ENCODE measurements at places on chromosomes 1 and 21.

GRCh38 chr1:212718499-212718898 lies 18.9 kb upstream of the BATF3 start:
- peak; percentile 15 for DNase-seq

- DNase-seq: no peak
These were observed 235.3 kb downstream of the MRPL39 start for GRCh38 chr21:25371841-25372425.

- peak; percentile 52 for DNase-seq
These were observed 73.1 kb upstream of the GJB5 start for GRCh38 chr1:34681480-34682451.

DNA sequence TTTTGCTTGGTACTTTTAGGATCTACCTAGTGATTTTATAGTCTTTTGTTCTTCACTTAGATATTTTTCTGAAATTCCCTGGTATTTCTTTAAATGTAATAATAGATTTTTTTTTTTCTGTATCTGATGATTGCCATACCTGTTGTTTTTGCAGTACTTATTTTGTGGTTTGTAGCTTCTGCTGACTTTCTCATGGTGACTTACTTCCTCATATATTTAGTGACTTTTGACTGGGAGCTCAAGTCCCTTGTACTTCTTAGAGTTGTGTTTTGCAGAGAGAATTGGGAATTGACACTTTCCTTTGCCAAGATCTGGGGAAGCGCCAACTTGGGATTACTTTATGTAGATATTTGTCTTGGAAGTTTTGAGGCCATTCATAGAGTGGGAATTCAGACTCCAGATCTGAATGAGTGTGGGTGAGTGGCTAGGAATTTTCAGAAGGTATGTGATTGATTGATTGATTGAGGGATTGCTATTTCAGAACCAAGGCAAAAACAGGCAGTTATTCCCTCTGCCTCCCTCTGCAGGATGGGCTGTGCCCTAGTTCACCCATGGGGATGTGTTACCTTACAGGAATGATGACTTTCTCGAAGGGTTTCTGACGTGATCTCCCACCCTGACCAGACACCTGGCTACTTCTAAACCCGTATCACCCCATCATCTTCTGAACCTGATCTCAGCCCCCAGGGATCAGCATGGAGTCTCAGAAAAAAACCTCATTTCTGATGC lies 219.5 kb downstream of the URB2 start:
- DNase-seq: no peak

DNA sequence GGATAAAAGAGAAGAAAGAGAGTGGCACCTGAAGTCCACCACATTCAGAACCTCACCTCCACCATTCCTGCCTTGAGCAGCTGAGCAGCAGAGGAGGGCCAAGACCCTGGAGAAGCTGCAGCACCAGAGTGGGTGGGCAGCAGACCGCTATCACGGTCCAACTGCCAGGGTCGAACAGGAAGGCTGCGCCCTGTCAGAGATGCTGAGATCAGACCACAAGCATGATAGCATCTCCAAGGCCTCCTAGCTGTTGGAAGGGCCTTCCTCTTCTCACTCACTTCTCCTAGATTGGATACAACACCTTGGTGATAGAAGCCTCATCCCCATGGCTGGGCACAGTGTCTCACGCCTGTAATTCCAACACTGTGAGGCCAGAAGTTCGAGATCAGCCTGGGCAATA lies 12.1 kb upstream of the SLC45A3 start:
- DNase-seq: no peak

DNA sequence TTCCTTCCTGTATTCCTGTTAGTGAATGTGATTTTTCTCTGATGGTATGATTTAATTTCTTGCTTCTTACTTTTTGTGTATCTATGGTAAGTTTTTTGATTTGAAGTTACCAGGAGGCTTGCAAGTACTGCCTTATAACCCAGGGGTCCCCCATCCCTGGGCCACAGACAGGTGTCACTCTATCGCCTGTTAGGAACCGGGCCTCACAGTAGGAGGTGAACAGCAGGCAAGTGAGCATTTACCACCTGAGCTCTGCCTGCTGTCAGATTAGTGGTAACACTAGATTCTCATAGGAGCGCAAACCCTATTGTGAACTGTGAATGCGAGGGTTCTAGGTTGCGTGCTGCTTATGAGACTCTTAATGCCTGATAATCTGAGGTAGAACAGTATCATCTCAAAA lies 143.3 kb downstream of the RPS6KC1 start:
- no peak for DNase-seq

DNA sequence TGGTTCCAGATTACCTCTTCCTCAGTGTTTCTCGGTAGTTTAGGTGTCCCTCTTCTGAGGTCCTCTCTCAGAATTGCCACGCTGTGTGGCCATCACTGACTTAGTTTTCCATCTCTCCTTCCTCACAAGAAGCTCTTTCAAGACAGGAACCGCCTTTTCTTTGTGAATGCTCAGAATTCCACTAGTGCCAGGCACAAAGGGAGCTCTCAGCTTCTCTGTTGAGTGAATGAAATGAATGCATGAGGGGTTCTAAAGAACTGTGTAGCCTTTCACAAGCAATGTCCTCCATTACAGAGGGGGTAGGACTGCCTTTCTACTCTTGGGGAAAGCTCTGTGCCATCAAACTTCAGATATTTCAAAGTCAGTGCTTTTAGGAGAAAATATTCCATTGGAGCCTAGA lies 546.8 kb downstream of the RWDD3 start:
- no peak for DNase-seq

DNA sequence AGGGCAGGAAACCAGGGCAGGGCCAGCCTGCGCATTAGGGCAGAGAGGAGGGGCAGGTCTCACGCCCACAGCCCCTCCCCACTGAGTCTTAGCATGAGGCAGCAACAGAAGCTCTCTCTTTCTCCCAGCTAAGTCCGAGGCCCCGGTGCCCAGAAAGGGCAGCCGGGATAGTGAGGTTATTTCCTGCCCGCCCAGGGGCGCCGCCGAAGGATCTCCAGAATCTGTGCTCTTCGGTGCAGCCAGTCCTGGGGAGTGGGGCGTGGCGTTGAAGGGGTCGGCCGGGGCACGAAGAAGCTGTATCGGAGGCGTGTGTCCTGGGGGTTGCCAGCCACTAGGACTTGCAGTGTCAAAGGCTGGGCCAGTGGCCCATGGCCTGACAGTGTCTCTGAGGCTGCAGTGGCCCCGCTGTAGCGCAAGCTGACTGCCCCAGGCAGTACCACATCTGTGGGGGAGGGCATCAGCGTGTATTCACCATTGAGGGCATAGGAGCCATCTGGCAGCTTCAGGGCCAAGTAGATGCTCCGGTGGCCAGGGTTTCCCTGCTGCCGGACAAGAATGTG lies 7.8 kb downstream of the ADAMTS4 start:
- DNase-seq: peak; percentile 17

DNA sequence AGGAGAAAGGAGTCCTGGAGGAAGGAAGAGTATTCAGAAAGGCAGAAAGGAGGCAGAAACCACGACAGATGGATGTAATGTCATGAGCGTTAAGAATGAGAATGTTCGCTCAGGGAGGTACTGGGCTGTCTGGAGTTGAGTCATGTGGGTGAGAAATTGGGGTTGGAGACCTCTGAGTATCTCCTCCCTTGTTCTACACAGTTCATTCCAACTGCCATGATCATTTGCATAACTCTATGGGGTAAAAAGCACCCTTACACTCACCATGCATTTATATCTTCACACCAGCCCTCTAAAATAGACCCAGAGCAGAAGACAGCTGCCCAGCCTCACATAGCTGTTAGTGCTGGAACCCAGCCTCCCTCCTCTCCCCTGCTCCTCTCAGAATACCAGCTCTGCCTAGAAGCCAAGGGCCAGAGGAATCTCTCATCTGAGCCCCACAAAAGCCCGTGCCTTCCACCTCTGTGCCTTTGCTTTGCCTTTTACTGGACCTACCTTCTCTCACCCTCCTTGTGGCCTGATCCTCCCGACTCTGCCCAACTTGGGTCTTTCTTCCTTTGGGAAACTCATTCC lies 85.2 kb downstream of the BEND5 start:
- no peak for DNase-seq

- DNase-seq: no peak
These were observed 6.5 kb downstream of the C1orf35 start for GRCh38 chr1:228096416-228097332.

DNA sequence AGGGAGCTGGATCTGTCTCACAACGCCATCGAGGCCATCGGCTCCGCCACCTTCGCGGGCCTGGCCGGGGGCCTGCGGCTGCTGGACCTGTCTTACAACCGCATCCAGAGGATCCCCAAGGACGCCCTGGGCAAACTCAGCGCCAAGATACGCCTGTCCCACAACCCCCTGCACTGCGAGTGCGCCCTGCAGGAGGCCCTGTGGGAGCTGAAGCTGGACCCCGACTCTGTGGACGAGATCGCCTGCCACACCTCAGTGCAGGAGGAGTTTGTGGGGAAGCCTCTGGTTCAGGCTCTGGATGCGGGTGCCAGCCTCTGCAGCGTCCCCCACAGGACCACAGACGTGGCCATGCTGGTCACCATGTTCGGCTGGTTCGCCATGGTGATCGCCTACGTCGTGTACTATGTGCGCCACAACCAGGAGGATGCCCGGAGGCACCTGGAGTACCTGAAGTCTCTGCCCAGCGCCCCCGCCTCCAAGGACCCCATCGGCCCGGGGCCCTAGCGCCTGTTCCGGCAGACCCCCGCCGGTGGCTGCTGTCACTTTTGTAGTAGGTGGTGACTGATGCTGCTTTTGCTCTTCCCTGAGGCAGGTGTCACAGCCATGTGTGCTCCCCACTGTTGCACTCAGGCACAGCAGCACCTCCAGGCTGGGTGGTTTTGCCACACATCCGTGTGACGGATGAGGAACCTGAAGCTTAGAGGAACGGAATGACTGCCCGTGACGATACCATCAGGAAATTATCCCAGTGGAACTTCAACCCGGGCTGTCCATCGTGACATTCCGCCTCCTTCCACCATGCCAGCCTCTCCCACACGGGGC lies 1.8 kb downstream of the LRRC3 start:
- no peak for DNase-seq

DNA sequence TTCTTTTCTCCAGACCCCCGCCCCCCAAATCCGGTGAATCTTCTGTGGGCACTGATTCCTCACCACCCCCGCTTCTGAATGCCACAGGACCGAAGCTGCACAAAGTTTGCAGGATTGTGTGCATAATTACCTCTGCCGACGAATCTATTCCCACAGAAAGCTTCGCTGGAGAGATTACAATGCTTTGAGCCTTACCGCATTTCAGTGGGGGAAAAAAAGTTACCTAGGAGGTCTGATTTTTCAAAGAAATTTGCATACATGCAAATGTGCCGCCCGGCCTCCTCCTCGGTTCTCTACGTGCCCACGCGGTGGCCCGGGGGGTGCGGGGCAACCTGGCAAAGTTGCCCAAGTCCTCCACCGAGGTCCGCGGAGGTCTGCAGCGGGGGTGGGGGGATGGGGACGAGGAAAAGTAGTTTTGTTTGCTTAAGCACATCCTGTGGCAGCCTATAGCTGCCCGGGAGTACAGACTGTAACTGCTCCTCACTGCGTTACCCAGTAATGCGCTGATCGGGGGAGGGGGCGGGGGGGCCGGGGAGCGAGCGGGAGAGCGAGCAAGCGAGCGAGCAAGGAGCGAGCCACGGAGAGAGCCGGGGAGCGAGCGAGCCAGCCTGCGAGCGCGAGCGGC lies 563 bp upstream of the NFIA start:
- peak; percentile 43 for DNase-seq

GRCh38 chr1:21854090-21854750 lies 42.2 kb downstream of the LDLRAD2 start:
- DNase-seq: no peak

GRCh38 chr1:149884433-149885338 lies 14.7 kb upstream of the BOLA1 start:
- DNase-seq: peak; percentile 42

DNA sequence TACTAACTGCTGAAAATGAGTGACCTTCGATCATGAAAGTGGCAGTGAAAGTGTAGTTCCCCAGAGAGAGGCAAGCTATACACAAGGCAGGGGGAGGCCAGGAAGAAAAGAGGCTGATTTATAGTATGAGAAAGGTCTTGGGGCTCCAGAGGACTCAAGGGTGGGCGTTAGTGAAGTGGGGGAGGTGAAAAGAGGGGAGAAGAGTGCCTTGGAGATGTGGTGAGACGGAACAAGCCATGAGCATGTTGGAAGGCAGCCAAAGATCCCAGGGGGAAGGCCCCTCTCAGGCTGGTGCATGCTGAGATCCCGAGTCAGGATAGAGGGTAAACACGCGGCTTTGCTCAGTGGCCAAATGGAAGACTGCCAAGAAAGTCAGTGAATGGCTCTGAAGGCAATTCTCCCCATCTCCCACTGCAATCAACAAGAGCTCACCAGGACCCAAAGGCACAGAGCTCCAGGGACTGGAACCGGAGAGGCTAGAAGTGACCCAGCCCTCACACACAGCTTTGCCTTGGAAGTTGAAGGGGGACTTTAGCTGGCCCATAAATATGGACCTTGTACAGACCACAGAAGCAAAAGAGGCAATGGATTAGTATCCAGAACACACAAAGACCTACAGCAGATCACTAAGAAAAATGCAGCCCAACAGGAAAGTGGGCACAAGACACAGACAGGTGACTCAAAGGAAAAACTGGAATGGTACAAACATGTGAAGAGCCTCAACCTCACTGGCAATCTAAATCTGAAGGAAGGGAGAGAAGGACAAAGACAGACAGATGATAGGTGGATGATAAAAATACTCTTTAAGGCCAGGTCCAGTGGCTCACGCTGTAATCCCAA lies 49.6 kb downstream of the HSF2BP start:
- peak; percentile 76 for DNase-seq

DNA sequence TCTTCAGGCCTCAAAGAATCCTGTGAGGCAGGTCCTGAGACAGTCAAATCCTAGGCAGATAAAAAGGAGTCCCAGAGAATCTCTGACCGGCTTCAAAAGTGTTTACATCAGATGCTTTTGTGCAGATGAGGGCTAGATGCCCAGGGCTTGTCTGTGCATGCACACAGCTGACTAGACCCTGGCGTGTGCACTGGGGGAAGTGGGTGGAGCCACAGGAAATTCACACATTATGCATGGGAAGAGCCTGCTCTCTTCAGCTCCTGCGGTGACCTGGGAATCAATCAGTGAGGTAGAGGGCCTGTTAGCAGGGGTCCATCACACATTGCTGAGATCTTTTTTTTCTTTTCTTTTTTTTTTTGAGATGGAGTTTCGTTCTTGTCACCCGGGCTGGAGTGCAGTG lies 36.6 kb upstream of the NHLH2 start:
- peak; percentile 52 for DNase-seq

All from NCI-H2227 treated with DMSO at 0.1 percent for 48 hours (cell line).